ENCODE measurements at places on chromosomes 5 and 9. TPM values are rescaled to one million over a fixed set of nuclear protein-coding genes. Genes with fewer than 3 reads are reported as not detected.

Gene CDH10
- total RNA-seq: not detected

Gene GOLPH3
- total RNA-seq: 73.6 TPM

Gene ADAMTS19
- total RNA-seq: not detected

Gene SHOC1
- not detected for total RNA-seq

Gene SV2C
- total RNA-seq: 0.32 TPM

Gene PLPP7
- total RNA-seq: 3.1 TPM

Gene IL5
- not detected for total RNA-seq

Gene SPACA9
- total RNA-seq: 2.9 TPM

Gene FBN2
- 3.6 TPM for total RNA-seq

Gene FGF1
- total RNA-seq: 0.47 TPM

Gene MARCOL
- not detected for total RNA-seq

Gene ANKRD55
- 8.4 TPM for total RNA-seq

Gene ASPN
- 0.93 TPM for total RNA-seq

Gene FAT2
- 0.11 TPM for total RNA-seq

Gene RARS1
- total RNA-seq: 55.3 TPM

Gene WDR31
- total RNA-seq: 1.1 TPM

Gene CDH6
- 0.43 TPM for total RNA-seq

Gene SAXO1
- 0.07 TPM for total RNA-seq

Gene PCDHA11
- 0.13 TPM for total RNA-seq

Gene AQP7
- 1.4 TPM for total RNA-seq

Gene MOB3B
- total RNA-seq: 20.7 TPM

Gene HK3
- total RNA-seq: 170 TPM

Gene MFAP3
- 46.4 TPM for total RNA-seq

Gene WNT8A
- total RNA-seq: not detected
